ENCODE measurements at places on chromosomes 7 and 10.

- no peak for DNase-seq
Observed at GRCh38 chr10:16809074-16809718, 8.0 kb downstream of the RSU1 start.

- peak; percentile 50 for DNase-seq
Observed at GRCh38 chr10:24847112-24848070, 105.0 kb downstream of the PRTFDC1 start.

DNA sequence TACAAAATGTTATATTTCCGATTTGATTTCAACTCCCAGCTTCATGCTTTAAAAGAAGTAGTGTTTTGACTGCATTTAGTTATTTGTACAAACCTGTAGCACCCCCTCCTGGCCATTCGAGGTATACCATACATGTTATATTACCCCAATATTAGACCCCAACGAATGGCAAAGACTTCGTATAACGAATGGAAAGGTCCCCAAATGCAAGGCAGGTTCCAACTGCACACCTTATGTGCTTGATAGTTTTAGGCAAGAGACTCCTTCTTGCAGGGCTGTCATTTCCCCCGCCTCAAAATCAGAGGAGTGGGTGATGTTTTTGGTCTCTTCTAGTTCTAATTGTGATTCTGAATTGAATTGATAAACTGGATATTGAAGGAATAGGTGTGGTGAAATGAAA lies 101.1 kb upstream of the TARP start:
- DNase-seq = no peak

DNA sequence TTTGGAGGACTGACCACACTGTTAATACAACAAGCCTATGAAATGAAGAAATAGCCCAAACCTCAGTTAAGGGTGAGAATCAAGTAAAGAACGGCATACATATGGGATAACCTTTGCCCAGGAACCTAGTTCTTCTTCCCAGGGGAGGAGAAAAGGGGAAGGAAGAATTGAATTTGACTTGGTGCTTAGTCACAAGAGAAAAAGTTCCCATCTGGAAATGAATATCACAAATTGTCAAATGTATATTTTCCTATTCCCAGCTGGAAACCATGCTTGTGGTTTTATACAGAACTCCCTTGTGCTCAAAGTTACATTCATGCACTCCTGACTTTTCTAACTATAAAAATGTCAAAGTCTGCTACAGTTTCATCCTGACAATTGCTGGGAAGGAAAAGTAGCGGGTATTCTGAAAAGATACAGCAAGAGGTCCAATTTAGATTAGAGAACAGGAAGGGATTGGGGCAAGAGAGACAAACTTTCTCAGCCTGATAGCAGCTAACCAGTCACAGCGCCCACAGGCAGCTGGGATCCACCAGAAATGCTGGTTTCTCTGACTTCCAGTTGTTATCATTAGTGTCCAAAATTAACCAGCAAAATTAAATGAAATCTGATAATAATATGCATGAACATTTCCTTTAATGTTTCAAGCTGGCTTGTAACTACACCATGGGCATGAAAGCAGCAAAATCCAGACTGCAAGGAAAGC lies 18.6 kb upstream of the GSAP start:
- peak; percentile 47 for DNase-seq

GRCh38 chr10:114458955-114459354 lies 54.7 kb upstream of the AFAP1L2 start:
- no peak for DNase-seq

GRCh38 chr7:75658369-75658768 lies 80.4 kb downstream of the HIP1 start:
- DNase-seq = no peak

- no peak for DNase-seq
Observed at GRCh38 chr10:74770400-74770799, 56.0 kb upstream of the KAT6B start.

Data from skin of body (tissue), 3 donors.